Activated CD8-positive, alpha-beta memory T cell treated with anti-CD3 and anti-CD28 coated beads for 1 hour (primary cell): ENCODE measurements at places on chromosomes 2 and 18.

DNA sequence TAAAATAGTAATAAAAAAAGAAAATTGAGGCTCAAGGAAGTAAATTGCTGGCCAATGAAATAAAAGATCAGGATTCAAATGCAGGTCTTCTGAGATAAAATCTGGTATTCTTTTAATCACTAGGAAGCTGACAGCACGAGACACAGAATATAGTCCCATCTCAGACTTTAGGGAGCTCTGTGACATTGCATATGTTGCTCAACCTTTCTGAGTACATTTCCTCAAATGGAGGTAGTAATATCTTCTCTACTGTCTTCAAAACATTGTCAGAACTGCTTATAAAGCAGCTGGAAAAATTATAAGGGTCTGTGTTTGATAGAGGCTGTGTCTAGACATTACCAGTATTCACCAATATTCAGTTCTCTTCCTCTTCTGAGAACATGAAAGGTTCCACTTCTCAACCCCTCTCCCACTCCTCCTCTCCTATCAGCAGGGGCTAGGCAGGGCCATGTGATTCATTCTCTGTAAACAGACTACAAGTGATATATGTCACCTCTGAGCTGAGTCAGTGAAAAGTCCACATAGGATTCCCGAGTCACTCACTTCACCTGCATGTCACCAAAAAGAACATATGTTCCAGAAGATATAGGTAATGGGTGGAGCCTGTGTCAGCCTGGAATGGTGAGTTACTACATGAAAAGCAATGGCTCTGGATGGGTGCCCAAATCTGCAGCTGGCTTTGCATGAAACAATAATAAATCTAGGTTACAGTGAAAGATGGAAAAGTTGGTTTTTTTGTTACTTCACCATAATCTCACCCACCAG, 7.1 kb downstream of the KCNE4 start:
- DNase-seq: no peak

DNA sequence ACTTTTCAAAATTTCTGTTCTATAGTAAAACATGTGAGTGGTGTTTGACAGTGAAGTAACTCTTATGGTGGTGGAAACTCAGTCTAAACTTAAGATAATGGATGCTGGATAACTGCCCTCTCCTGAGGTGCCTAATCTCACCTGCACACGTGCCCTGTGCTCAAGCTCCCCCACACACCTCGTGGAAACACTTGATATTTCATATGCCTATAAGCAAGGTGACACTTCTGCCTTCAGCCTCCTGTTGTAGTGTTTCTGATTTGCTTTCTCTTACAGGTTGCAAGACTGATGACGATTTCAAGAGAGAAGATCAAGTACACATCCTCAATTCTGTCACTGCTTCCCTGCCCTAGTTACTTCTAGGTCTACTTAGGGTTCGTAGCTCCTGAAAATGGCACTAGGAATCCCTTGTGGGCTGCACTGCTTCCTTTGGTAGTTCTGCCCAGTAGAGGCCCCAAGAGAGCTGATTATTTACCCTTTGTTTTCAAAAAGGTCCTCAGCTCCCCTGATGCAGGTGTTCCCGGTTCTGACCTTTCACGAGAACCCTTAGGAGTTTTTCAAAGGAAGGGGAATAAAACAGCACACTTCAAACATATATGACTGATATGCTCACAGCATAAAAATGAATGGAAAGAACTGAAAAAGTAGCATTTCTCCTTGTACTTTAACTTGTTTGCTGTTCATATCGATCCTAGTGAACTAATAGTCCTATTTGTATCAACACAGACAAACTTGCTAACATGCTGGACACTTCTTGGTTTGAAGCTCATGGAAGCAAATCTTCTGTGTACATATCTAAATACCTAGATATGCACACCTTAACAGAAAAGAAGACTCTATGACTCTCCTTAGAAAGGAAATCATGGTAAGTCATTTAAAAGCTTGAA, 6.7 kb downstream of the CAVIN2 start:
- no peak for DNase-seq

GRCh38 chr18:7482342-7482741, 84.8 kb upstream of the PTPRM start:
- DNase-seq: no peak

GRCh38 chr2:236824836-236825235, 255.2 kb downstream of the ACKR3 start:
- no peak for DNase-seq

- no peak for DNase-seq
These were observed 59.3 kb downstream of the KIF1A start for GRCh38 chr2:240760576-240761246.
